ENCODE measurements at places on chromosomes 7 and 10.

DNA sequence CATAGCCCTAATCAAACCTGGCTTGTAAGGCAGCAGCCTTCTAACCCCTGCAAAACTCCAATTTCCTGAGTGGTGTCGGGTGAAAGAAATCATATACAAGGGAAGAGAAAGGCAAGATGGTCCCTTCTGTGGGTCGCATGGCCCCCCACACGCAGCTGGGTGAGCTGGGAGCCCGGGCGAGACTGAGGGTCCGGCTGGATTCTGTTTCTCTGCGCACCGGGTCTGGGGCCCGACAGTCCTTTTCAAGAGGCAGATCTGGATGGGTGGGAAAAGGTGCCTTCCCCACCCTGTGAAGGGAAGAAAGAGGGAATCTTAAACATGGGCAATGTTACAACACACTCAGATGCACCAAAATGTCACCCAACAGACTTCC lies 18.5 kb downstream of the WDR86 start:
- DNase-seq: no peak

DNA sequence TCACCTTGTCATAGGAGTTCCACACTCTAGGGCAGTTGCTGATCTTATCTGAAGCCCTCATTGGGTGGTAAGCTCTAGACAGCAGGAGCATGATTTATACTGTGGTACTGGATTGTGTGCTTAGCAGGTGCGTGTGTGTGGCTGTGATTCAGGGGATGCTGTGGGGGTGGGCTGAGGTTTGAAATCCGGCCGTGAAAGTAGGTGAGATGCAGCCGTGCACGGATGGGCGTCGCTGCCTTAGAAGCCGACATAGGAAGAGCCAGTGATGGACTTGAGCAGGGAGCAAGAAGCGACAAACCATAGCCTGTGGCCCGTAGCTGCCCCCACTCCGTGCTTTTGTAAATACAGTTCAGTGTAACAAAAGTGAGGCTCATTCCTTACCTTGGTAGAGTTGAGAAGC lies 38.2 kb downstream of the PROSER2 start:
- no peak for DNase-seq

GRCh38 chr7:110522061-110522760 lies 568.7 kb upstream of the LRRN3 start:
- DNase-seq: no peak

- DNase-seq: no peak
Measured at GRCh38 chr10:89563861-89564478, 28.6 kb upstream of the SLC16A12 start.

Data from fibroblast of skin of left quadriceps (primary cell).